MM.1S (cell line): ENCODE measurements at places on chromosomes 2 and 18.
A peak's percentile ranks its signal among the peaks of the same experiment; 100 is the strongest.

DNA sequence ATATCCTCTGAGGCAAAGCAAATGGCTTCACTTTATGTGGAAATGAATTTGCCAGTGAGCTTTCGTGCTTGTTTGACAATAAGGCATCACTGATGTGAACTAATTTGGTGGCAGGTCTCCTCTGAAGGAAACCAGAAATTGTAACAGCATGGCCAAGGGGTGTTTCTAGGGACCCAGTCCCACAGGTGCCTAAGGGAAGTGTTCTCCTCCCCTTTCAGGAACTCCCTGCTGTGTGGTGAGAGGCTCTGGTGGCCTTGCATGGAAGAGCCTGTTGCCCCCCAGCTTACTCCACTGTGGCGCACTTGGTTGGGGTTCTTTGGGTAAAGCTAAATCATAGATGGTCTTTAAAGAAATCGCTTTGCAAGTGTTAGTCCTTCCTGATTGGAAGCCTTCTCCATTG lies 20.4 kb downstream of the RAB12 start:
- no peak for DNase-seq

DNA sequence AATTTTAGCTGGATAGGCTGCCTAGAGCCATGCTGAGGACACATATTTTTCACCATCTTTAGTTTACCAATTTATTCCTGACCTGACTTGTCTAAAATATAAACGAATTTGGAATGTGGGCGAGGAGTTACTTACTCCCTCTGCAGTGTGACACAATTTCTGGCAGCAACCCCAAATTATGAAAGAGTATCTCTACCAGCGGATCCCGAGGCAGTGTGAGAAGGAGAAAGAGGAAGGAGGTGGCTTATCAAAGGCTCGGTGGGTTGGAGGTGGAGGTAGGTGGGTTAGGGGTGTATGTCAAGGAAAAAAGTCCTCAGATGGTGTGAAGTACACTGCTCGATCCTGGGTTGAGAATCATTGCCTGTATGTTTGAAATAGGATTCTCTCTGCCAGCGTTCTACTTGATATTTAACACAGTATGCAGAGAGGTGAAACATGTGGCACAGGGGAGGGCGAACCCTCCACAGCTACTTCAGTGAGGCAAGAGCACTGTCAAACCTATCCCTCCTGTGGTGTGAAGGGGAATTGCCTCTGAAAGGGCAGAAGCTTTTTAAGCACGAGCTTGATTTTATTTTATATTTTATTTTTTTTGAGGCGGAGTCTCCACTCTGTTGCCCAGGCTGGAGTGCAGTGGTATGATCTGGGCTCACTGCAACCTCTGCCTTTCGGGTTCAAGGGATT lies 76.0 kb downstream of the RFTN2 start:
- DNase-seq: peak; percentile 44

DNA sequence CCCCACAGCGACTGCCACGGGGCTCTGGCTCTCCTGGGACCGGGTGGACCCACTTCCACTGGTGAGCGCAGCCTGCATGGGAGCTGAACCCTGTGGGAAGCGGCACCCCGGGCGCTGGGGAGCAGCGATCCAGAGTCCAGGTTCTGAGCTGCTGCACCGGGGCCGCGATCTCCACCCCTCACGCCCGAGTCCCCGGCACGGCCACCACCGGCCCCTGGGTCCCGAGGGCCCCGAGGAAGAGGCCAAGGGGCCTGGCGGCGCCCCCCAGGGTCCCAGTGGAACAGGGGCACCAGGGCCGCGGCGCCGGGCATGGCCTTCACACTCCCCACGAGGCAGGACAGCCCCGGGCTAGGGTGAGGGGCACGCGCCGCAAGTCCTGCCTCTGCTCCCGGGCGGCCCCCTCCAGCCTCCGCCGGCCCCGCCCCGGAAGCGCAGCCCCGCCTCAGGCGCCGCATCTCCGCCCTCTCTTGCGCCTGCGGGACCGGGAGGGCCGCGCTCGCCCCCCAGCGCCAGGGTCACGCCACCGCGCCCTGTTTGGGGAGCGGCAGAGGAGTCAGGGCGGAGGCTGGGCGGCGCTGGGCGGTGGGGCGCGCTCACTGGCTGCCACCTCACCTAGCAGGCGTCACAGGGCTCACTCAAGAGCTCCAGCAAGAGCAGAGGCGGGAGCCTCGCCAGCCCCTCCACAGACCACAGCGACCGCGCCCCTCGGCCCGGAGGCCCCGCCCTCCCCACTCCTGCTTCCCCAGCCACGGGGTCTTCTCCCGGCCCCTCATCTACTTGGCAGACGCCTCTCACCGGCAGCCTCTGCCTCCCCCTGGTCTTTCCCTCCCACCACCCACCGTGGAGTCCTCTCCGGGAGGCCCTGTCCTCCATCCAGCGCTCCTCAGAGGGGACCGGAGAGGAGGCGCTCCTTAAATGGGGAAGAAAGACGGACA lies 26.8 kb downstream of the THAP4 start:
- DNase-seq: peak; percentile 63

DNA sequence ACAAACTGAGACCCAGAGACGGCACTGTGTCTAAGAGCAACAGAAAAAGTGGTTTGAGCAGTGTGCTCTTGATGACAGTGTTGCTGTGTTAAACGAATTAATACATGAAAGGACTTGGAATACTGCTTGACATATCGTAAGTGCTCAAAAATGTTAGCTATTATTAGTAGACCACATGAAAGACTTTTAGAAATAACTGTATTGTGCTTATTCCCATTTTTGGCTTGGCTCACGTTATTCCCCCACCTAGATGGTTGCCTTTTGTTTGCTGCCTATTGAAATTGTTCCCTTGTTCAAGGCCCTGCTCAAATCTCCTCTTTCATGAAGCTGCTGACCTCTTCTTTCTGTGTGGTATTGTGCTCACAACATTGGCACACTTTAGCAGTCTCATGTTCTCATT lies 27.8 kb upstream of the C2orf74 start:
- no peak for DNase-seq

DNA sequence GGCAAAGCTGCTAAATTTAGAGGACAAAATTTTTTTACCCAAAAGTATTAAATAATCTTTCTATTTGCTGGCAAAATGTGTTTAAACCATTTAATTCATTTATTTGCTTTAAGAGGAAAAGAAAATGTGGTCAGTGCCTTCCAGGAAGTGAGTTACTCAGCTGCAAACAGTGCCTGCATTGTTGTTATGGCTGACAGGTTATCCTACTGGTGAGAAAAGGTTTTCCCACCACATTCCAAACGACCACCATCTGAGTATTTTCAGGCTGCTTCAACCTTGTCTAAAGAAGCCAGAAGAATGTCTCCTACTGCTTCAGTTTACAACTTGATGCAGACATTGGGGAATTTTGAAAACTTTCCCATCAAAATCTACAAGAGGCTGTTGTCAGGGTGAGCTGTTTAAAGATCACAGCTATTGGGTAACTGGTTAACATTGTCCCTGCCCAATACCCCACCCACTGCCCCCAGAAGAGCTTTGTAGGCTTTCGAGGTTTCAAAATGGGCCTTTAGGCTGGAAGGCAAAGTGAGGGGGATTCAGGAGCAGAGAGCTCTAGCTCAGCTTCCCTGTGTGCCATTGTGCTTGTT lies 461.3 kb upstream of the FANCL start:
- no peak for DNase-seq

GRCh38 chr18:79790996-79791972 lies 6.5 kb upstream of the KCNG2 start:
- DNase-seq: no peak

- no peak for DNase-seq
These were observed 128.9 kb upstream of the OTOS start for GRCh38 chr2:240269380-240269779.

DNA sequence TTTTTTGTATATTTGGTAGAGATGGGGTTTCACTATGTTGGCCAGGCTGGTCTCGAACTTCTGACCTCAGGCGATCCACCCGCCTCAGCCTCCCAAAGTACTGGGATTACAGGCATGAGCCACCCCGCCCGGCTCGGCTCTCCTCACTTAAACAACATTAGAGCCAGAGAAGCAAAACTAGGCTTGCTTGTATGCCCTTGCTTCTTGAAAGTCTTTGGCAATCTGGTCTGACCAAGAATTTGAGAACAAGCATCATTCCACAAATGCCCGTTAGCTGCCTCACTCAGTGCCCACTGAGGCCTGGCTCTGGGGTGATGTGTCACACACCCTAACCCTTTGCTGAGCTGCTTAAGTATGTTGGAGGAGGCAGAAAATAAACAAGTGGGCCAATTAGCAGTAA lies 33.5 kb downstream of the SOWAHC start:
- no peak for DNase-seq

DNA sequence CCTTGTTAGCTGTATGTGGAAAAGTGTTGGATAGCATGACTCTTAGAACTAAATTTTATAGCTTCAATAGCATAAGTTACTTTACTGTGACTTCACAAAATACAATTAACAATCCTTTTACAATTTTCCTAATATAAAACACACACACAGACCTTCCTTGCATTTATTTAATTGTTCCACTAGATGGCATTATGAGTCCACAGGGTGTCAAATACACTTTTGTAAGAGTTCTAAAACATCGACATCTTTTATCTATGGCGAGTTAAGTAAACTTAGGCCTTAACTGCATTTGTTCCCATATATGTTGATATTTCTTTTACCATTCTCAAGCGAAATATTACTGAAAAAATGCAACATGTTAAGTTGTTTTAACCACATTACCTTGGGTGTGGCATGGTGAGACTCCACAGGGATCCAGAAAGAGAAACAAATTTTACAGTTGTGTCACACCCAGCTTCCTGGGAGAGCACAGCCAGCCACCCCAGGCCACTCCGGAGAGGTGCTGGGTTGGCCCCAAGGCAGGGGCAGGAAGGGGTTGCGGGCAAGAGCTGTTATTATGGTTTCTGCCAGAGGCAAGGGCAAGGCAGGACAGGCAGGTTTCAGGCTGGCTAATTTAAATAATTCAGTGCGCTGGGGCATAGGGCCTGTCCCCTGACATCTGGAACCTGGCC lies 312.4 kb upstream of the MC4R start:
- peak; percentile 36 for DNase-seq

DNA sequence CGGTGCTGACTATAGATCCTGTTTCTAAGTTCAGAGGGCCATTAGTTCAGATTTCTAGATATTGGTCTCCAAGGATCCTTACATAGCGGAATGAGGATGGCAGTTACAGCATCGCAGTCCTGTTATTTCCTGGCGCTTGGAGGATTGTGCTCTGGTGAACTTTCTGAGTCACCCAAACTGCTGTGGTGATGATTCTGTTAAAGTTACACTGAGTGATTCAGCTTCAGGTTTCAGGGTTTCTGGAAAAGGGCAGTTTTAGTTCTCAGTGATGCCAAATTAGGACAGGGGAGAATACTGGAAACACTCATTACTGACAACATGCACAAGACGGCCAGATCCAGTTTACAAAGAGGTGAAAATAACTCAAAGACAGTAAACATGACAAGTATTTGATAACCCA lies 52.1 kb upstream of the ANKRD62 start:
- no peak for DNase-seq

DNA sequence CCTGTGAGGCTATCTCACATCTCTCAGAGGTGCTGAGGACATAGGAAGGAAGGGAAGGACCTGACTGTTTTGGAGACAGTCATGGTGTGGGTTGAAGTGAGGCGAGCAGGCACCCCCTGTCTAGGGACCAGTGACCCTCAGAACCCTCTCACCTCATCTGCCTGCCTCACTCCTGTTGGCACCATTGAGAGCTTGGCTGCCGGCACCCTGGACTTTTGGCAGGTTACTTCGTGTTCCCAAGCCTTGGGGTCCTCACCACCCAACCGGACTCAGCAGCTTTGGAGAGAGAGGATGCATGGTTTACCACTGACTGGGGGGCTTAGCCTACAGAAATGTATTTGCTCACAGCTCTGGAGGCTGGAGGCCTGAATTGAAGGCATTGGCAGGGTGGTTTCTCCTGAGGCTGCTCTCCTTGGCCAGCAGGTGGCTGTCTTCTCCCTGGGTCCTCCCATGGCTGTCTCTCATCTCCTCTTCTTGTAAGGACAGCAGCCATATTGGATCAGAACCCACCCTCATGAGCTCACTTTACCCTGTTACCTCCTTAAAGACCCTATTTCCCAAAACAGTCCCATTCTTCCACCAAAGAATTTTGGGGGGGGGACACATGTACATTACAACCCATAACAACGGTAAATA lies 142.0 kb downstream of the TSN start:
- DNase-seq: peak; percentile 42

DNA sequence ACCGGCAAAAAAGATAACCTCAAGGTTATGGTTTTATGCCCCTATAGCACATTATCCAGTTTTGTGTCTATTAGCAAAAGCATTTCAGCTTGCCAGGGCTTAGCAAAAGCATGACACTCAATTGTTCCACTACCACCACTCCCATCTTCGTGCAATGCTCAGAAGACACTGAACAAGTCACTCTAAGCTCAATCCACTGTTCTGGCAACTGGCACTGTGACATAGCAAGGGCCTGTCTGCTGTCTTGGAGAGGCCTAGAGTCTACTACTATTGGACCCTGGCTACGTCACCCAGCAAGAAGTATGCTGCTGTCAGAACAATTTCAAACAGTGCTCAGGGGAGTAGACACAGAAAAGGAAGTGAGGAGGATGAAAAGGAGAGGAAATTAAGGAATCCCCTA lies 103.5 kb upstream of the PPP1CB start:
- DNase-seq: no peak

DNA sequence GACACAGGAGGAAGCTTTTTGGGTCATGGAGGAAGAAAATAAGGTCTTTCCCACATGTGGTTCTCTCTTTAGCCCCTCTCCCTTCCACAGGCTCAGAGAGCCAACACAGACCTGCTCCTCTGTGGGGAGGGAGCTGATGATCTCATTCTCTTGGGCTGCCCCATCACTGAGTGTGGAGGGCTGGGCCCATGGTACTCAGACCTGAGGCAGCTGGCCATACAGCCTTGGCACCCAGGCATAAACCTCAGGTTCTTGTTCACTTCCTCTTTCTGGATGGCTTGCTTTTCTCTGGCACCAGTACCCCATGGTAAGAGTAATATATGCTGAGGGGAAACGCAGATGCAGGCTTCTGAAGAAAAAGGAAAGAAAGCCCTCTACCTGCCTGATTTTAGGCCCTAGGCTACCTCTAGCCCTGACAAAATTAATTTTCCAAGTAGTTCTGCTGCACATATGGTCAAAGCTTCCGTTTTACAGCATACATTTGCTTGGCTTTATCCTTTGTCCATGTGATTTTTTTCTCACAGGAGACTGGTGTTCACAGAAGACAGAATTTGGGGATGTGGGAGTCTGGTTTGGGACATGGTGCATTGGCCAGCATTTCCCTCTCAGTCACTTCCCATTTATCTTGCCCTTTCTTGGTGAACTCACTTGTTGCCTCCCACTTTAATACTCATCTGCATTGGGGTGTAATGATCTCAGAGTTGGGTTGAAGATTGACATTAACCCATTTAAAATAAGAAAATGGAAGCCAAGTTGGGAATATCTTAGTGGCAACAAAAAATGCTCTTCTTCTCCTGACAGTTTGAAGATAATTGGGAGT lies 11.1 kb downstream of the DHRS9 start:
- DNase-seq: peak; percentile 44

- DNase-seq: peak; percentile 41
These were observed 33.0 kb upstream of the PTH2R start for GRCh38 chr2:208373460-208374089.

GRCh38 chr2:177579486-177580036 lies 187.0 kb downstream of the AGPS start:
- no peak for DNase-seq

GRCh38 chr2:28578774-28579173 lies 82.9 kb downstream of the PLB1 start:
- DNase-seq: no peak
